Glutamatergic neuron (in vitro differentiated cells): ENCODE measurements at places on chromosomes 2 and 18.
A peak's percentile ranks its signal among the peaks of the same experiment; 100 is the strongest.

- no peak for DNase-seq
These were observed 136.2 kb downstream of the WDSUB1 start for GRCh38 chr2:159150280-159150746.

DNA sequence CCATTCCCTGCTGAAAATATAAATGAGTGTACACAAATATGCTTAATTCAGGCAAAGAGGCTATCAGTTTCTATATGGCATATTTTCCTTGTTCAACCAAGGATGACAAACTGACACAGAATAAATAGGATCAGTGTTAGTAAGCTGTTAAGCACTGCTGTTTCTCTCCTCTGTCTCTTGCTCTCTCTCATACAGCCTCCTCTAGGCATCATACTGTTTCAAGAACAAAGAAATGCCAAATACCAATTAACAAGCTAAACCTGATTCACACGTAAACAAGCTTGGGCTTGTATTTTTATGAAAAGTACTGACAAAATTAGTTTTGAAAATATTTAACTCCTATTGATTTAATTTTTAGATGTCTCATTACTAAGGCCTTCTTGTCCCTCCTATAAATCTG is 1027.2 kb upstream of the ACVR2A start:
- DNase-seq = no peak

GRCh38 chr18:53952700-53953099 is 271.8 kb downstream of the MBD2 start:
- DNase-seq = no peak

DNA sequence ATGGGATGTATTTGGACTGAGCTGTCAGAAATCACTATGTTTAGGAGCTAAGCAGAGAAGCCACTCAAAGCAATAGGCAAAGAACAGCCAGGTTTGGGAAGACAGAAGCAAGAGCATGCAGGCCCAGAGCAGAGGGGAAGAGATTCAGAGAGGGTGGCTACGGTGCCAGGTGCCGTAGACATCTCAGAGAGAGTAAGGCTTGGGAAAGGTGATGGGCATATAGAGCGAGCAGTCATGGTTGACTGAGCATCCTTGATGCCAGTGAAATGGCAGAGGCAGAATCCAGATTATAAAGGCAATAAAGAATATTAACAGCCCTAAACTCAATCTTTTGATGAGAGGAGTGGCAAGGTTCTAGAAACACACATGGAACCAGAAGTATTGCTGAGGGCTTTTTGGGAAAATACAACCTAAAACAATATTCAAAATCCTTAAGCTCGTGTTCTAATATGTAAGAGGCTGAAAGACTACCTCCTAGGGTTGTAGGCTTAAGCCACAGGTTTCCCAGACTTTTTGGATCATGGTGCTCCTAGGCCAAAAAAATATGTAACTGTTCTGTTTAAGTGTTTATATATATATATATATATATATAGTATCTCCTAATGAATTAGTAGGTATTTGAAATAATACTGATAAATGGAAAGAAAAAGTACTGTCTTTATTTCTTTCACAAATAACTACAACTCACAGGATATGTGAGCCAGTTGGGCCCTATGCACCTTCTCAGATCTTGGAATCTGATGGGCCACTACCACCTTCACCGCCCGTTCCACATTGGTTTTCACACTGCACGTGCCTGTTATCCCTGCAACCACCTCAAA is 113.3 kb downstream of the MYCN start:
- DNase-seq = no peak

DNA sequence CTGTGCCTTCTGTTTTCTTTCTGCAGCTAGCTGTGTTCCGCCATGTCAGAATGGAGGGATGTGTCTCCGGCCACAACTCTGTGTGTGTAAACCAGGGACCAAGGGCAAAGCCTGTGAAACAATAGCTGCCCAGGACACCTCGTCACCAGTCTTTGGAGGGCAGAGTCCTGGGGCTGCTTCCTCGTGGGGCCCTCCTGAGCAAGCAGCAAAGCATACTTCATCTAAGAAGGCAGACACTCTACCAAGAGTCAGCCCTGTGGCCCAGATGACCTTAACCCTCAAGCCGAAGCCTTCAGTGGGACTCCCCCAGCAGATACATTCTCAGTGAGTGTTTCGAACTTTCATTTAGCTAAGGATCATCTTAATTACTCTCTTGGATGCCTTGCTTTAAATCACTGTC is 74.1 kb downstream of the LTBP1 start:
- DNase-seq = no peak

- no peak for DNase-seq
These were observed 797 bp downstream of the ANO7 start for GRCh38 chr2:241189093-241189855.

- DNase-seq = no peak
These were observed 471.8 kb downstream of the IRS1 start for GRCh38 chr2:226327830-226328229.

- no peak for DNase-seq
These were observed 19.5 kb upstream of the SOS1 start for GRCh38 chr2:39140322-39140847.

DNA sequence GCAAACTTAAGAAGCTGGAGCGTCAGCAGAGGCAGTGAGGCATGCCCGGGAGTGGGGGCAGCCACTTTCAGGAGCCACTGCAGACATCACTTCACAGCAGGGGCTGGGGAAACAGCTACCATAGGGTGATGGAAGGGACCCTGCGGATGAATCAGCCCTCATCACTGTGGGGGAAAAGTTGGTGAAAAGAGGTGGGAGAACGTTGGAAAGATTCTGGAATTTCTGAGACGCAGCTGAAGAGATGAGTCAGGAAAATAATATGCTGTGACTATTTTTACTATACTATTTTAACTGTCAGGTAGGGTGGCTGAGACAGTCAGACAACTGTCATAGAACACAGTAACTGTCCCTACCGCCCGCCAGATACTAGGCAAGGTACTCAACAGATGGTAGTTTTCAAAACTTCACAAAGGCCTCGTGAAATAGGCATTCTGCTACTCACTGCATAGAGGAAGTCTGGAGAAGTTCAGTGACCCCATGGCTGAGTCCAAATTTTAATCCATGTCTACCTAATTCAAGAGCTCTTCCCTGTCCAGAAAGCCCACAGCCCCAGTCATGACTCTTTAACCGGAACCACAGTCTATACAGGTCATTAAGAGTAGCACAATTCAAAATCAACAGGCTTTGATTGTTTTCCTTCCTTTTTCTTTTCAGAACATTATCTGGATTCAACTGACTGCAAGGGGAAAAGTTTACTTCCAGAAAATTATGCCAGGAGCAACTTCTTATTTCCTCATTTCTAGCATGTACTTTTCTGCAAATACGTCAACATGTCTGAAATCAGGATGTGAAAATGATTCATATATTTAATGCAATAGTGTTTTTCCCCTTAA is 39.3 kb upstream of the EPB41L3 start:
- DNase-seq = no peak

- DNase-seq = no peak
These were observed 2.8 kb downstream of the KCNIP3 start for GRCh38 chr2:95299961-95300360.

DNA sequence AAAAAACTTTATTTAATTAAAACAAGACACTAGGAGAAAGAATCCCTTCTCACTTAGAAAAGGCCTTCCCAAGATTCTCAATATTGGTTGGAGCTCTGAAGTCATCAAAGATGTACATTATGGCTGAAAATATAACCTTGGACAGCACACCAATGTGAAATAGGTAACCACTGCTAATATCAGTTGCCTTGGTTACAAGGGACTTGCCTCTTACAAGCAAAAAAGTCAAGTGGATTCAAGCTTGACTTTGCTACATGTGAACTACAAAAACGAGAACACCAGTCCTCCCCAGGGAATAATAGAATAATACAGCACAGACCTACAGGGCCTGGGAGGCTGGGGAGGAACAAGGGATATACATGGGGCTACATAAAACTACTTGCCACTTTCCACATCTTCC is 46.1 kb downstream of the NABP1 start:
- no peak for DNase-seq

- no peak for DNase-seq
These were observed 45.5 kb upstream of the CYP1B1 start for GRCh38 chr2:38121481-38121880.

DNA sequence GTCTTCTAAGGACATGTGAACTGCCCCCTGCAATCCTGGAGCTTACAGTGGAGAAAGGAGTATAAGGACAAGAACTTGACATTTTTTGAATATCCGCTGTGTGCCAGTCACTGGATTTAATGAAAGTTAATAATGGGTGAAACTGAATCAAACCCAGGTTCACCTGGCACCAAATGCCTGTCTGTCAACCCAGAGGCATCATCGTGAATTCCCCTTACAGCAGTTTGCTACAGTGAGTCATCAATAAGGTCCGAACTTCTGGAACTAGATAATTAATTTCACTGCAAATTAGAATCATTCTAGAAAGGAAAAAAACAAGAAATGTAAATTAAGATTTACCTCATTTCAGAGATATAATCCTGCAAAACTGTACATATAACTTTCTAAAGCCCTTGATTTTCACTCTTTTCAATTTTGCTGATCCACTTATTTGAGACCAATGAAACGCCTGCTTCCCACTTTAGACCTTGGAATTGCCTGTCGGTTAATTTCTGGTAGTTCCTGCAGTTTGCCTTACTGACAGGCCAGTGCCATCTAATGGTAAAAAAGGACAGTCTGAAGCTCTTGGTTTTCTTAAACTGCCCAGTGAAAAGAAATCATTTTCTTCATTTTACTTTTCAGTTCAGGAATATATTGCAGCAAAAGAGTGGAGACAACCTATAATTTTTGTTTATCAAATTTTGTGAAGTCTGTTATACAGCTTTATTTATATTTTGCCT is 8.2 kb downstream of the DSG2 start:
- DNase-seq = no peak

DNA sequence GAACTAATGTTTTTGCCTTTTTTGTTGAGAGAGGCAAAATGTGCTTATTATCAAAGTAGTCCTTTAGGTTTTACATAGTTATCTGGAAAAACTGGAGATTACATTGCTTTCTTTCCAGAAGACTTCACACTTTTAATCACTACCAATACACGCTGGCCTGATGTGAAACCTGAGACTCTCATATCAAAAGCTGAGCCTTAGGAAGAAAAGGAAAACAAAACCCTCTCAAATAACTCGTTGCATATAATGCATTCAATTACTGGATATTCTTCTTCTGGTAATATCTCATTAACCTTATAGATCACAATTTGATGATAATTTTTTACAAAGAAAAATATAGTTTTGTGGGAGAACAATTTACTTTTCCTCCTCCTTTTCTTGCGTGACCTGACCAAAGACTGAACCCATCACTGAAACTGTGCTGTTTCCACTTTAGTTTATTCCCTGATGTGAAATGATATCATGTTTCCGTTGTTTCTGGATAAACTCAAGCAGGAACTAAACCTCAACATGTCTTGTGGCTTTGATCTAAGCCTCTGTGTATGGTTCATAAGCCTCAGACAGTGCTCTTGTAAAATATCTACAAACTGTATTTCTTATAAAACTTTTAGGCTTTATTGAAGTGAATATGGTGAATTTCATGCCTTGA is 332.4 kb downstream of the GULP1 start:
- DNase-seq = no peak

DNA sequence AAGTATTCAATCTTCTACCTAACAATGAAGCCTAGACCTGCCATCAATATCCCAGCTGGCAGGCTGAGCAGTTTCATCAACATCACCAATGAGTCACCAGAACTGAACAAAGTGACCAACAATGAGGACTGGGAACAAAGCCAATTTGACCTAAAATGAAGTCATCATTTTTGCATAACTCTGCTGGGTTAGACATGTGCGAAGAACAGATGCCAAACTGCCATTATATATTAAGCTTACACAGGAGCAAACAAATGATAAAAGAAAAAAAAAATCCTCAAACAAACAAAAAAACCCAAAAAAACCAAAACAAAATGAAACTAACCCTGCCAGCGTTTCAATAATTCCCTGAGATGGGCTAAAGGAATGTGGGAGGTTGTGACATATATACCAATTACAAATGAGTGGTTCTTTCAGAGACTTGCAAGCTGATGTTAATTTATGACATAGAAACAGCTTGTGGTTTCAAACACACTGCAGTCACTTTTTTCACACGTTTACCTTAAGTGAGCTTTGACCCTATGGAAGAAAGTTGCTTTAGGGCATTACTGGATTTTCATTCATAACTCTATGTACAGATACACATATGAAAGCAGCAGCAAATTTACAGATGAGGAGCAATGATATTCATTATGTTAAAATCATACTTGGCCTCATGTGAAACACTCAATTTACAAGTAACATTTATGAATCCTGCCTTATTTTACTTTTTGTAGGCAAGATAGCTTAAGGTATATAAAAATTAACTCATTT is 56.9 kb upstream of the CCDC141 start:
- DNase-seq = no peak

DNA sequence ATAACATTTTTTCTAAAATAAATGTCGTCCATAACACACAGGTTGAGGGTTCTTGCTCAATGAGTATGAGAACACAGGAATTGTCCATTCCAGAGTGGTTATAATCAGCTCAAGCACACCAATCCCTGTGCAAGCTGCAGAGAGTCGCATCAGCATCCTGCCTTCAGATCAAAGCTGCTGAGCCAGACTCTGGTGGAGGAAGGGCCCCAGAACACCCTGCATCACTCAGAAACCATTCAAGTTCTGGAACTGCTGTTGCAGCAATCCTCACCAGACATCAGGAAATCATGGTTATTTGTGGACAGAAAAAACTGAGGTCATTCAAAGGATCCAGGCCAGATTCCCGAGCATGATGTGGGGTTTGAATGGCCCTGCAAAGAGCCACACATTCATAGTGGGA is 44.5 kb downstream of the DNER start:
- no peak for DNase-seq

- peak; percentile 13 for DNase-seq
These were observed 53.7 kb downstream of the HS1BP3 start for GRCh38 chr2:20596973-20597859.

GRCh38 chr2:25230198-25230947 is 62.0 kb upstream of the POMC start:
- no peak for DNase-seq

GRCh38 chr2:83462881-83463280 is 996.2 kb downstream of the SUCLG1 start:
- no peak for DNase-seq

DNA sequence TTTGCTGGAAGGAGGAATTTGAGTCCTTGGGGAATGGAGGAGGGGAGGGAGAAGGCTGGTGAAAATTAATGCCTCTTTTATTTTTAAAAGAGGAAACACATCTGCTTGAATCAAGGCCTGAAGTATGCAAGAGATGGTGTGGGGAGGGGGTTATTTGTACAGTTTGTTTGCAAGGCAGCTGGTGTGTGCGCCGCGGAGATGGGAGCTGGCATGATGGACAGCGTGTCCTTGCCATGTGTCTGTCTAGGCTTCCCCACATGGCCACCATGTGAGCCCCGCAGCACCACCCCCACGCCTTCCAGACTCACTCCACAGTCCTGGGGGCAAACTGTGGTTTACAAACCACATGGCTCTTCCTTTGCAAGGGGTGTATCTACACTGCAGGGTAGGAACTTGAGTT is 154.8 kb upstream of the APCDD1 start:
- DNase-seq = no peak

GRCh38 chr2:225725726-225726125 is 326.2 kb downstream of the NYAP2 start:
- DNase-seq = no peak
